ENCODE measurements at places on chromosomes 13 and 19. TPM values are rescaled to one million over a fixed set of nuclear protein-coding genes. Genes with fewer than 3 reads are reported as not detected.

DNA sequence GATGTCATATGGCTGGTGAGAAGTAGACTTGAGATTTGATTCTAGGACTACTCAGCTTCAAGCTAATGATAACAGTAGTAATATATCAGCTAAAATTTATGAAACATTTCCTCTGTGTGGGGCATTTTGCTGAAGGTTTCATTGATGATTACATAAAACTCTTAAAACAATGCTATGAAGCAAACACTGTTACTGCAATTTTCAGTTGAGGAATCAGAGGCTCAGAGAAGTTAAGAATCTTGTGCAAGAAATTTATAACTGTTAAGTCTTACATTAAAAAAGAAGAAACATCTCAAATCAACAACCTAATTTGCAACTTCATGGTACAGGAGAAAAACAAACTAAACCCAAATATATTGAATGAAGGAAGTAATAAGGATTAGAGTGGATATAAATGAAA, 10.3 kb downstream of the CEACAM8 start:
- no peak for DNase-seq

PAK4 gene
- 46.1 TPM for polyA plus RNA-seq

RGCC gene
- 12.7 TPM for polyA plus RNA-seq

MRI1 gene
- 34.2 TPM for polyA plus RNA-seq

DNA sequence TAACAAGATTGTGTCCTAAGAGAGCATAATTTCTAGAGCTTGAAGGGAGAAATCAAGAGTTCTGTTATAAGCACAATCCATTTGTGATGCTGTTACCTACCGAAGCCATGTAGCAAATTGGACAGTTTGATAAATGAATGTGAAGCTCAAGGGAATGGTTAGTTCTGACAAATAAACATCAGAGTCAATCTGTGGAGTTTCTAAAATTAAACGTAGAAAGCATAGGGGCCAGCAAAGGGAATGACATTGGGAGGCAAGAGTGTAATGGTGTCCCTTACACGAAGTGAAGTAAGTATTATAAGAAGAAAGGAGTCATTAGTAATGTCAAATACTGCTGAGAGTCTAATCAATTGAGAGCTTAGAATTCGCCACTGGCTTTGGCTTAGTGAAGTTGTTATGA, 200.2 kb upstream of the SLITRK1 start:
- no peak for DNase-seq
